ENCODE measurements at places on chromosomes 16 and 17.

DNA sequence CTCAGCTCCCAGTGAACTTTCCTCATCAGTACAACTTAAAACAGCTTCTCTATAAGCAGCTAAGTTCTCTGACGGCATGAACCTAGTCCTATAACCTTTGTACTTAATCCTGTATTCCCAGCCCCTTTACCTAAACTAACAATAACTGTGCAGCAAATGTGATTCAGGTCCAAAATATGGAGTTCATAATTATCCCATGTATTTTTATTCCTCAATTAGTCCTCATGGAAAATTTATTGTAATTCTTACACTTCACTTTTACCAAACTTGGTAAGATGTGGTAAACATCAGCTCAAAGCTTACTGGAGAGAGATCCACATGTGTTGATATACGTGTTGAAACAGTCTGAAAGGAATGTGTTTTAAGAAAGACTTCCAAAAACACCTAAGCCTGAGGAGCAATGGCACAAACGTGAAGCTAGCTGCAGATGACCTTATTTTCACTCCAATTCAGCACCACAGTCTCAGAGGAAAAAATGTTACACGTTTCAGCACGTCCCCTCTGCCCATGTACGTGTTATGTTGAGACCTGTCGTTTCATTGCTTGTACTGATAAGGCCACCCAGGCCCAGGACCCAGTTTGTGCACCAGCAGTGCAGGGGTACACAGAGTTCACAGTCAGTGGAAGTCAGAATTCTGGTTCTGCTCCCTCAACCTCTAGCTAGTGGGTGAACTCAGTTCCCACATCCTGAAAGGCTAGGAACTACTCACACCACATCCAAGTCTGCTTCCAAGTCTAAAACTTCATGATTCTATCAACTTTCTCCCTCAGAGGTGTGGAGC is 7.1 kb downstream of the USP31 start:
- DNase-seq, result no peak

DNA sequence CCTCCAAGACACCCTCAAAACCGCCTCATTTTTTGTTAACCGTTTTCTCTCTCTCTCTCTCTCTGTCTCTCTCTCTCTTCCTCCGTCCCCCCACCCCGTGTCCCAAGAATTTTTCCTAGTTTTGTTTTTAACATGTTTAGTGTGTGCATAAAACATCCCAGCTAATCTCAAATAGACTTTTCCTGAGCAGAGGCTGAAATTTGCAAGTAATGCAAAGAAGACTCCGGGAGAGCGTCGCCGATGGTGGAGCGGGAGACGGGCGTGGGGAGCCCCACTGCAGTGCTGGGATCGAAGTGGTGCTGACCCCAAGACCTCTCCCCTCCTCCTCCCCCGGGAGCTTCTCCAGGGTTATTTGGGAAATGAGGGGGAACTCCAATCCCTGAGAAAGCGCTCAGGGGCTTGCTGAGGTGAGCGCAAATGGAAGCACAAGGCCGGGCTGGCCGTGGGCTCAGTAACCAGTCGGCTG is 4.7 kb upstream of the DLX4 start:
- DNase-seq, result no peak

- no peak for DNase-seq
Observed at GRCh38 chr17:73593249-73593965, 50.8 kb downstream of the SDK2 start.

DNA sequence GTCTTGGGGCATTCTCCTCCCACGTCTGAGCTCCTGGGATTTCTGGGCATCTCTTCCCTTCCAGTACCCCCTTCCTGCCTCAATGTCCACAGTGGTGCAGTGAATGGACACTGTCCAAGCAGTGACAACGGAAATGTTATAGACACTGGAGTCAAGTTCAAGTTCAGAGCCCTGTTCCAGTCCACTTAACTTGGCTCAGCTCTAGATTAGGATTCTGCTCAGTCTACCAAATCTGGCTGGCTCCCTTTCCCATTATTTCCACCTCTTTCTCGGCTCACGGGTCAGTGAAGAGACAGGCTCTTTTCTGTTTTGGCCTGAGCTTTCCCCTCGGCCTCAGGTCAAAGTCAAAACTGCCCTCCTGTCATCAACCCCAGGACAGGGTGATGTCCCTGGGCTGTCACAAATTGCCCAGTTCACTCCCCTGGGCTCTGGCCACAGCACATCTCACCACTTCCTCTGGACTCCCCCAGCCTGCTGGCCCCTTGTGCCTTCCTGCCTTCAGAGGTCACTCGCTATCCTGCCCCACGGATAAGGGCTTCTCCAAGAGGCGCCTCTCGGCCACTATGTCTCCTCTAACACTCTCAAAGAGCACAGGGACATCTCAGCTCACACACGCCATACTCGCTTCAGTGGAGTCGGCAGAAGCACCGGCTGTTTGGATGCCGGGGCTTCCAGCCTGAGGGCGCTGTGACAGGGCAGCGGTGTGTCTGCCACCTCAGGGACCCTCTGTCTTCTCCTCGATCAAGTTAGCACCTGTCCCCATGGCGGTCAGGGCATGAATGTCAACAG is 17.7 kb upstream of the MRPL38 start:
- DNase-seq, result no peak

GRCh38 chr17:50501054-50501453 is 7.2 kb upstream of the MYCBPAP start:
- DNase-seq, result no peak

- no peak for DNase-seq
Observed at GRCh38 chr17:69363488-69364210, 36.7 kb upstream of the ABCA5 start.

GRCh38 chr16:24077966-24078365 is 178.2 kb upstream of the CACNG3 start:
- no peak for DNase-seq

GRCh38 chr16:8928467-8928957 is 35.2 kb downstream of the USP7 start:
- no peak for DNase-seq

DNA sequence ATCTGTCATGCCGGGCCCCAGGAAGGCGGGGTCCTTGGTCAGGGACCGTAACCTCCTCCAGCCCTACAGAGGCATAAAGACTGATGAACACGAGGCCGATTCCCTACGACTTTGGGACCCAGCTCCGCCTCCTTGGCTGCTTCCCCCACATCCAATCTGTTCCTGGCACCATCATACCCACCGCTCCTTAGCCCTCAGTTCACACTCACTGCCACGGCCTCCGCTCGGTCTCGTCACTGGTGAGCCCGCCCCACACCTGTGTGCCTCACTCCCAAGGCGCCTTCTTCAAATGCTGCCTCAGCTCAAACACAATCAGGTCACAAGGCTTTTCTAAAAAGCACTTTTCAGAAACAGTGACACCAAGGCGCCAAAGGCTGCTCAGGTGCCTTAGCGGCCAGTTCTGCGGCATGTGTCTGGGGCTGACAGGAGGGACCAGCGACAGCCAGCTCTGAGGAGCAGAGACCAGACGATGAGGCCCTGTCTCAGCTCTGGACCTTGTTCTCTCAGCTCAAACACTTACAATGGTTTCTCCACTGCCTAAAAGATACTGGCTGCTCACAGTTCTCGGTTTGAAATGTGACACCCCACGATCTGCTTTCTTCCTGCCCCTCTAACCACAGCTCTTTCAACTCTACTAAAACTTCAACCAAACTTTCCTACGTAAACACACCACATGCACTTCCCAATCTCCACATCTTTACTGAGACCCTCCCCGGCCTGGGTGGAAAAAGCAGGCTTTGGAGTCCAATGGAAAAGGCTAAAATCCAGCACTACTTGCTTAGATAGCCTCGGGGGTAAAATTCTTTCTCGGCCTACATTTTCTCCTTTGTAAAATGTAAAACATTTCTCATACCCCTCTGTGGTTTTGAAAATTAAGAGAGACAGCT is 33.2 kb downstream of the CYB5D2 start:
- DNase-seq, result no peak

- no peak for DNase-seq
Observed at GRCh38 chr17:75776386-75777295, 8.0 kb upstream of the UNK start.

- DNase-seq, result peak; percentile 1
Observed at GRCh38 chr17:7292194-7292593, 2.2 kb downstream of the YBX2 start.

GRCh38 chr17:34532281-34533065 is 46.9 kb upstream of the TMEM132E start:
- DNase-seq, result no peak

DNA sequence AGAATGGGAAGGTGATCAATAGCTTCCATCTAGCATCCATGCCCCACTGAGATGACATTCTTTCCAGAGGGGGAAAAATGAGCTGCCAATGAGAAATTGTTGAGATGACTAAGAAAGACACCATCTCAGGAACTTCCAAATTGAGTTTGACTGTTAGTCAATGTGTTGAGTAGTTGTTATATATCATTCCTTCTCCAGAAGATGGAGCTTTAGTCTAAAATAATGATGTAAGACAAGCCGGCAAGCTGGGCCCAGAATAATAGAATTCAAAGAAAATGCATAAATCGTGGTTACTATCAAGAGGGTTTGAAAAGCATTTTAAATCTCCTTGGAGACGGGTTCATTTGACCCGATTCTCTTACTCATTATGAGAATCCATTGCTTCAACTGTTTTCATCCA is 71.0 kb upstream of the ATF7IP2 start:
- DNase-seq, result no peak

GRCh38 chr16:86494565-86495356 is 15.6 kb upstream of the FOXF1 start:
- DNase-seq, result no peak

DNA sequence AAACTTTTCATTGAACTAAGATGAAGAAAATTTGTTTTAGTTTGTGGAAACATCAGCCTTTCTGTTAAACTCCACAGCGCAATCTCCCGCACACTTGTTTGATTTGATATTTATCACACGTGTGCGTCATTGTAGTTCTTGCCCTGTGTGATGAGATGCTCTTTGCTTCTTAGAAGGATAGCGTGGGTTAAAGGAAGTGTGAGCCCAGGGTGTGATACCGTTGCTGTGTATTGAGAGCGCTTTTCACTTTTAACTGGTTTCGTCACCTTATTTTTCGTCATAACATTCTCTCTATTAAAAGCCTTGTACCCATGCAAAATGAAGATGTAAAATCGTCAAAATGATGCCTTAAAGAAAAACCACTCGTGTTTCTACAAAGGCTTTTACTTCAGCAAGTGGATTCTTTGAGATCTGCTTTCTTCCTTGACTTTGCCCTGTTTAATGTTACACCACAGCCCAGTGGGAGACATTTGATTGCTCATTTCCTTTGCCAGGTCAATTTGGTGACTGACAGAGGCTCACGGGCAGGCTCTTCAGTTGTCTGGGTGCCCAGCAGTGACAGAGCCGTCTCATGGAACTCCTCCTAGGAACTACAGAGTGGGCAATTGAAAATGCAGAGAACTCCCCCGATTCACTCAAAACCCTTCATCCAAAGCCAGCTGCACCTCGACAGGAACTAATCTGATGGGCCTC is 61.1 kb downstream of the RPA1 start:
- no peak for DNase-seq

DNA sequence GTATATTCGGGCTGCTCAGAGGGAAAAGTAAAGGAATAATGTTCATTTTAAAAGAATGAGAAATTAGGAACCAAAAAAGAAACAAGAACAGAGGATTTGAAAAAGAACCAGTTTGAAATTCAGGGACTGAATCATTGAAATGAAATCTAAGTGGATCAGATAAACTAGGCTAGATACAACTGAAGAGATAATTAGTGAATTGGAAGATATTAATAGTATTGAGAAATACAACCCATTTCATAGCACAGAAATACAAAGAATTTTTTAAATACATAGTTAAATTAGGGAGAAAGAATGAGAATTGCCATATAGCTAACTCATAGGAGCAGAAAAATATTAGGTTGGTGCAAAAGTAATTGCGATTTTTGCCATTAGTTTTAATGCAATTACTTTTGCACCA is 117.3 kb upstream of the NOL11 start:
- no peak for DNase-seq

DNA sequence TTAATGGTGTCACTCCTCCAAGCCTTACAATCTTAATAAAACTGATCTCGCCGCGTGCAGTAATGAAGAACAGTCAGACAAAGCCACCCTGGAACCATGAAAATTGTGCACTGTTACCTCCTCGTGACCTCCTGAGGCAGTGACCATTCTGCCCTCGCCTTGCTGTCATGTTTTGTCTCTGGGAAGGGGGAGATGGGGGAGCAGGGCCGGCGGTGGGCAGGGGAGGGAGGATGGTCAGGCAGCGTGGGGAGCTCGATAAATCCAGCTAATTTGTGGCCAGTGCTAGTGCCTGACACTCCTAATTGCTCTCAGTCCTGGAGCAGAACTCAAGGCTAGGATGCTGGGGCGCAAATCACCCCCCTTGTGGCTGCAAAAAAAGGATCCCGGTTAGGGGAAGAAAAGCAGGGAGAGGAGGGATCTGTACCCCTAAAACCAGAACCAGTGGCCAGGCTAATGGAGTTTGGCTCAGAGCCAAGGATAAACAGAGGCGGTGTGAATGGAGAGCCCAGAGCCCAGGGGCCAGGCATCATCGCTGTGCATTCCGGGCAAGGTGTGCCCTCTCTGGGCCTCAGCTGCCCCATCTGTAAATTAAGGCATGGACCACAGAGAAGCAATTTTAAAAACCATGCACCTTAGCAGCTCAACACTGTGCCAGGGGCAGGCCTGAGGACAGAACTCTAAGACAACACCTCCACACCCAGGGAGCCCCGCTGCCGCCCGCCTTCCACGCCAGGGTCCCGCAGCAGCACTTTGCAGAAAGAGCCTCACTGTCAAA is 113.3 kb downstream of the ZNF423 start:
- DNase-seq, result no peak

GRCh38 chr16:2692251-2692947 is 10.1 kb downstream of the KCTD5 start:
- DNase-seq, result no peak

GRCh38 chr17:32914181-32914580 is 13.8 kb upstream of the TMEM98 start:
- DNase-seq, result no peak

DNA sequence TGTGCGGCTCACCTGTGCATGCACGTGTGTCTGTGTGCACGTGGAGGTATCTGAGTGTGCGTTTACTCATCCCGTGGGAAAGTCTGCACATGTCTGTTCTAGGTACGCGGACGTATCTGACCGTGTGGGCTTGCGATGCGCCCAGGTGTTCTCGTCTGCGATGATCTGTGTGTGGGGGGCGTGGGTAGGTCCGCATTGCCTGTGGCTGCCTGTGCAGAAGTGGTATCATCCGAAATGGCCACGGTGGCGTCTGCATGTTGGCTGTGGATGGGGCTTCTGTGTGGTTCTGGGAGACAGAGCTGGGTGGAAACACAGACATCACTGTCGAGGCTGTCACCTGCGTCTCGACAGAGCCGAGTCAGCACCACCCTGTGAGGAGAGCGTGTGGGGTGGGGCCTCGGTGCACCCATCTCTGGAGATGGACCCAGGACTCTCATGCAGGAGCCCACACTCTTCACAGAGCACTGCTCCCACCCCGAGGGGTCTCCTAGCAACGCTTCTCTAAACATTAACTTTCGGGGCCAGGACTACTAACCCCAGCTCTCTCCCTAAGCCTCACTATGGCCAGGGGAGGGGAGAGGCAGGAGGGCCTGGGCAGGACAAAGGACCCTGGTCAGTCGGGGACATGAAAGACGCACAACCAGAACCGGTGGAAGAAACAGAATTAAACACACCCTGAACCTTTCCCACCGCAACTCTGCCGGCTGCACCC is 8.4 kb downstream of the DPEP1 start:
- no peak for DNase-seq

All from hepatic stellate cell (primary cell).